ENCODE measurements at places on chromosomes 12 and 14.

GRCh38 chr12:118237908-118238307, 102.0 kb downstream of the PEBP1 start:
- no peak for DNase-seq

DNA sequence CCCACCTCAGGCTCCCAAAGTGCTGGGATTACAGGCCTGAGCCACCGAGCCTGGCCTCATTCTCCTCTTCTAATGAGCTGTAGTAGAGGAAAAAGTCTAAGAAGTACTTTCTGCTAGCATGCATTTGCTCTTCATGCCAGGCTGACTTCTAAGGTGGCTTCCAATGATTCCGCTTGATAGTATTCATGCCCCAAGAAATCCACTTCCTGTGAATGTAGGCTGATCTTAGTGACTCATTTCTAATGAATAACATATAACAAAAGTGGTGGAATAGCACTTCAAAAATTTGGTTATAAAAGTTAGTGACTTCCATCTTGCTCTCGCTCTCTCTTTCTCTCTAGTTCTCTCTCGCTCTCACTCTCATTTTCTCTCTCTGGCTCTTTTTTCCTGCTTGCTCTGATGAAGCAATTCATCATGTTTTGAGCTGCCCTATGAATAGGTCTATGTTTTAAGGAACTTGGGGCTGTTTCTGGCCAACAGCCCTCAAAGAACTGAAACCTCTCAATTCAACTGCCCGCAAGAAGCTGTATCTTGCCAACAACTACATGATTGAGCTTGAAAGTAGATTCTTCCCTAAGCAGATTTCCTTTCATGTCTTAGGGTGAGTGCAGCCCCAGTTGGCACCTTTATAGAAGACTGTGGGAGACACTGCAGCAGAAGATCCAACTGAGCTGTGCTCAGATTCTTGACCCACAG, 282.9 kb downstream of the RMST start:
- no peak for DNase-seq

DNA sequence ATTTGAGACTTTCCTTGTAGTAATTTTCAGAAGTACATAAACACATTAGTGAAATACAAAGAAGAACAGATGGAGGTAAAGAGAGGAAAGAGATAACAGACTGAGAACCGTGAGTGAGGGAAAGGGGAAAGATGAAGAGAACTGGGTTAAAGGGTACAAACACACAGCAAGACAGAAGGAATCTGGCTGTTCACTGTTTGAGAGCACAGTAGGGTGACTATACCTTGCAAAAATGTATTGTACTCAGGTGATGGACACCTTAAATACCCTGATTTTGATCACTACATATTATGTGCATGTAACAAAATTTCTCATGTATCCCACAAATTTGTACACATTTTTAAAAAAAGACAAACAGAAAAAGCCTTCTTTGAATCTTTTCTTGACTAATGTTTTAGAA, 2.7 kb upstream of the TRHDE start:
- no peak for DNase-seq

DNA sequence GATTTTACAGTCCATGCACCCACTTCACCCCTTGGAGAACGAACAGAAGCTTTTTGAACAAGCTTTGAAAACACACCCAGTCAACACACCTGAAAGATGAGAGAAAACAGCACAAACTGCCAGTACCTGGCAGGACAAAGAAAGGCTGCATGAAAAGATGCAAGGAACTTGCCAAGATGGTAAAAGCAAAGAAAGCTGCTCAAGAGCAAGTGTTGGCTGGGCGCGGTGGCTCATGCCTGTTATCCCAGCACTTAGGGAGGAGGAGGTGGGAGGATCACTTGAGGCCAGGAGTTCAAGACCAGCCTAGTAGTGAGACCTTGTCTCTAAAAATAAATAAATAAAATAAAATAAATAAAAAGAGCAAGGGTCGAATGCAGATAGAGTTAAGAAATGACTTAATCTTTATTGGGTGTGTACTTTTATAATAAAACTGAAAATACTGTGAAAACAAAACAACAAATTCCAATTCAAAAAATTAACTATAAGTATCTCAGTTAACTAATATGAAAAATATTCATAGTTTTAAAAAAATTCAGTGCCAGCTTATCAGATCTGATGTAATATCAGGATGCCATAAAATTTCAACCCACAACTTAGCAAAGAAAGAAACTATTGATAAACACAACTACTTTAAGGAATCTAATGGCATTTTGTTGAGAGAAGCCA, 59.2 kb downstream of the HECTD4 start:
- no peak for DNase-seq

DNA sequence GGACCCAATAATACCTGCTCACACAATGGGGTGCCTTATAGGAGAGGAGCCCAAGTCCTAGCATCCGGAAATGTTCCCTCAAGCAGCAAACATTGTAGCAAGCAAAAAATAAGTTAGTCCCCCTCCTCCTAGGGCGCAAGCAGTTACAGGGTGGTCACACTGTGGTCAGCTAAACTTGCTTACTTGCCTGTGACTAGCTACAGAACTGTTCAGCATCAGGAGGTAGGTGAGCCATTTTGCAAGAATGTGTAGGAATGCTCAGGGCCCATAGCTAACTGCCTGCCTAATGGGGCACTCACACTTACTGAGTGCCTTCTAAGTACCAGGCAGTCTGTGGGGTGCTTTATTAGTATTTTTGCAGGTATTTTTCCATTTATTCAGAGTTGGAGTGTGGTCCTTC, 154.6 kb upstream of the GRIN2B start:
- no peak for DNase-seq

GRCh38 chr14:53719536-53719935, 237.1 kb downstream of the BMP4 start:
- no peak for DNase-seq

- DNase-seq: no peak
These were observed 319.2 kb downstream of the BCL11B start for GRCh38 chr14:98952593-98953350.

GRCh38 chr12:76633415-76633814, 73.8 kb upstream of the OSBPL8 start:
- no peak for DNase-seq

Data from NCI-H510A treated with DMSO at 0.1 percent for 48 hours (cell line).